Activated CD8-positive, alpha-beta T cell treated with anti-CD3 and anti-CD28 coated beads, Interleukin-2, amount 10 ng/mL, durations not matched to agents 7 days and 5 days (primary cell): ENCODE measurements at places on chromosomes 2 and 18. TPM values are rescaled to one million over a fixed set of nuclear protein-coding genes. Genes with fewer than 3 reads are reported as not detected.

Gene TRABD2A
- total RNA-seq: 71.9 TPM

DNA sequence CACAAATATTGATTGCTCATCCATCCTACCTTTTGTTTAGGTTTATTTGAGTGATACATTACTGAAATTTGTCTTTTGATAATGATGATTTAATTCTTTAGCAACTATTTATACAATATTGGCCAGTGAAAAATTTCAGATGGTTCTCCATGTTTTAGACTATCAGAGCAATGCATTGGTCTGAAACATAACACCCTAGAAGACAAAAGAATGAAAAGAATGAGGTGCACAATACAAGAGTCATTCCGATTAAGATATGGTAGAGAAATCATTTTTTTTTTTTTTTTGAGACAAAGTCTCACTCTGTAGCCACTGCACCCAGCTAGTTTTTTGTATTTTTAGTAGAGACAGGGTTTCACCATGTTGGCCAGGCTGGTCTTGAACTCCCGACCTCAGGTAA is 197.4 kb upstream of the FAM98A start:
- no peak overlapping the region for H3K4me3 ChIP-seq
- H3K4me1 ChIP-seq: no peaks in the 10 kb centered on the region
- no peaks in the 10 kb centered on the region for H3K36me3 ChIP-seq
- H3K27ac ChIP-seq: no peak overlapping the region
- no peak for DNase-seq

Gene KANSL1L
- total RNA-seq: 4.8 TPM

Gene MAB21L4
- not detected for total RNA-seq

DNA sequence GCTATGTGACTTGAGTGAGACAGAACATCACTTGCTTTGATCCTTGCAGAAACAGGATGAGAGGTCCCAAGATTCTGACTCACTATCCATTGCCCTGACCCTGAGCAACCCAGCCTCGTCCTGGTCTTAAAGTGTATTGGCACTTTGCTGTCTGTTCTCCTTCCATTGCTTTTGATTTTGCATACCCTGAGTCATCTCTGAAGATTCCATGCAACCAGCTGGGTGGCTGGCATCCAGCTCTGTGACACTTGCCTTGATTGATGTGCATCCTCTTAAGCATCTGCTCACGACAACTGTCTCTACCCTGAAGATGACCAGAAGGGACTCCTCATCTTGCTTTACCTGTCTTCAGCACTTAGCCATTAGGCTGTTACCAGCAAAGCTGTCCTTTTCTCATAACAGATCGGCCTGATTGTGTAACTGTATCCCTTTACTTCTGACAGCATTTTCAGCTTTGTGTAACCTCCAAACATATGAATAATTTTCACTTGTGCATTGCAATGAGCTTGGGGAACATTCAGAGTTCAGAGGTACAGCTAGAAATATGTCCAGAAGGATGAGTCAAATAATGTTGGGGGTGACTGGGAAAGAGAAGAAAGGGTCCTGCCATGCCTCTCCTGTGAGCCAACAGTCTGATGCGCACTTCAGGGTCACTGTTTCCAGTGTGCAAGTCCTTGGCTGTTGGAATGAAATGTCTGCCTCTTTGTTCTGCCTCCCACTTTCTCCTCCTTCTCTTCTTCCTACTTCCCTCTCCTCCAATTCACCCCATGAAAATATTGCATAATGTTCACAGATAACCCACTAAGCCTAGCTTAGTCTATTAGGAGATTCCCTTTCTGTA is 249.7 kb upstream of the OSR1 start:
- no peak overlapping the region for H3K27ac ChIP-seq
- no peak for DNase-seq
- H3K27me3 ChIP-seq: peaks cover 5% of the 10 kb centered on the region

DNA sequence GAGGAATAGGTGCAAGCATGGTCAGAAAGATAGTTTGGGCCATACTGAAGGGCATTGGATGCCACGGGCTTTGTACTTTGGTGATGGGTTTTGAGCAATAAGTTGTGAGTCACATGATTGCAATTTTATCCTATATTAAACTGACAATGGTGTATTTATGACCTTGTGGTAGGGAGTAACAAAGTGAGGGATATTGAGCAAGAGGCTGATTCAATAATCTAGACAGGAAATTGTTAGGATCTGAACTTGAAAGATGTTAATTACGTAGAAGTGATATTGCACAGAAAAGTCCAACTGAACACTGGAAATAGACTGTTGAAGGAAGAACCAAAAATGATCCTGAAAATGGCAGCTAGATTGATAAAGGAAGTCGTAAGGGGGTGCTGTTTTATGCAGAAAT is 46.6 kb upstream of the TCF4 start:
- no peak overlapping the region for H3K4me3 ChIP-seq
- H3K36me3 ChIP-seq: no peaks in the 10 kb centered on the region
- DNase-seq: no peak
- H3K27me3 ChIP-seq: no peaks in the 10 kb centered on the region

DNA sequence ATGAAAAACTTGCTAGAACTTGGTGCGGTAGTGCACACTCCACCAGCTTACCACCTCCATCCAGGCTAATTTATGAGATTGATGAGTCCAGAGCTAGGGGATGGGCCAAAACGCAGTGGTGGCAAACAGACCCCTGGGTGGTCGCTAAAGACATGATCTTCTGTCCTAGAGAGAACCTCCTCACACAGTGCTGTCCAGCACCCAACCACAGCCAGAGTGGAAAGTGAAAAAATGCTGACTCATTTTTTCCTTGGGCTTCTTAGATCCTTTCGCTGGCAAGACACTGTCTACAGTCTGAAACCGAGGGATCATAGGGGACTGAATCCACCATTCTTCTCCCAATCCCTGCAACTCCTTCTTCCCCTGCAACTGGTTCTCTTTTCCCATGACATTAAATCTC is 4.1 kb downstream of the ANTXR1 start:
- no peaks in the 10 kb centered on the region for H3K36me3 ChIP-seq
- no peak for DNase-seq
- H3K4me3 ChIP-seq: no peak overlapping the region
- H3K27ac ChIP-seq: no peak overlapping the region
- peaks cover 12% of the 10 kb centered on the region for H3K4me1 ChIP-seq

Gene ANO7
- 0.29 TPM for total RNA-seq

GRCh38 chr2:46091961-46092667 is 205.1 kb upstream of the EPAS1 start:
- H3K36me3 ChIP-seq: peaks cover 8% of the 10 kb centered on the region
- H3K4me3 ChIP-seq: no peak overlapping the region
- DNase-seq: no peak
- no peaks in the 10 kb centered on the region for H3K27me3 ChIP-seq
- no peaks in the 10 kb centered on the region for H3K4me1 ChIP-seq
- H3K27ac ChIP-seq: no peak overlapping the region

Gene EGR4
- total RNA-seq: not detected

GRCh38 chr2:138823666-138824065 is 43.5 kb upstream of the NXPH2 start:
- no peaks in the 10 kb centered on the region for H3K4me1 ChIP-seq
- no peak overlapping the region for H3K4me3 ChIP-seq

DNA sequence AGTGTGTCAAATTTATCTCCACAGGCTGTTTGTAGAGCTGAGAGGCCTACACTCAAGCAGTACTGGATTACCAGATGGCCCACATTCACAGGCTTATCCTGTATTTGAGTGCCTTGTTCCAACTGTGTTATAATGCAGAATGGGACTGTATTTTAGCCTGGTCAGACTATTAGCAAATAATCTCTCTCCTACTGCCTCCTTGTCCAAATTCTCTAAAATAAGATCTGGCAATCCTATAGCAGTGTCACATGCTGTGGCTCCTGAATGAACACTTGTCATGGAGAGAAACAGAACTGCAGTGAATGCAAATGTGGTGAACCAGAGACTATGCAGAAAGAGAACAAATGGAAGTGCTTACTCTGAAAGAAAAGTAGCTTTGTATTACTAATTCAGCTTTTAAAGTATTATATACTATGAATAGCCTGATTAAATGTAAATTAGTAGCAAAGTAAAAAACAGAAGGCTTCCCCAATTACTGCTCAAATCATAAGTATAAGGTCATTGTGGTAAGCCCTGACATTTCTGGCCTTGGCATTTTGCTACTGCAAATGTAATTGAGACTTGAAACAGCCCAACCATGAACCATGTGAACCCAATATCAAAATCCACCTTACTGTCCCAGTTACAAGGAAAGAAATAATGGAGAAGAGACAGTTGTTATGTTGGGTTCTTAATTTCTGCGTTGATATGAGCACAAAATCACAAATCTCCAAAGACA is 80.0 kb downstream of the MAP4K3 start:
- no peaks in the 10 kb centered on the region for H3K27me3 ChIP-seq
- no peak overlapping the region for H3K4me3 ChIP-seq
- no peaks in the 10 kb centered on the region for H3K4me1 ChIP-seq
- peaks cover 14% of the 10 kb centered on the region for H3K36me3 ChIP-seq
- DNase-seq: no peak
